ENCODE measurements at places on chromosomes 1 and 21.

DNA sequence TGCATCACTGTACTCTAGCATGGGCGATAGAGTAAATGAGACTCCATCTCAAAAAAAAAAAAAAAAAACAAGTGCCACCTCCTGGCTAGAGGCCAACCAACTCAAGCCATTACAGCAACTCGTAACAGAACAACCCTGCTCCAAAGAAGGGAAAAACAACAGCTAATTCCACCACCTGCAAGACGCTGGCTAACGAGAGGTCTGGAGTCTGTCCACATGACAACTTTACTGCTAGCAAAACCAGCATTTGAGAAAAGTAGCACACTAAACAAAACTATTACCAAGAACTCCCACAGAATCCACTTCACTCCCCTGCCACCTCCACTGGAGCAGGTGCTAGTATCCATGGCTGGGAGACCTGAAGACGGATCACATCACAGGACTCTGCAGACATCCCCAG is 24.1 kb upstream of the EGLN1 start:
- DNase-seq: no peak

- DNase-seq: no peak
Measured at GRCh38 chr1:164902491-164902890, 343.5 kb downstream of the PBX1 start.

GRCh38 chr1:98503771-98504170 is 157.8 kb upstream of the SNX7 start:
- no peak for DNase-seq

- no peak for DNase-seq
Measured at GRCh38 chr1:16983649-16984048, 3.2 kb upstream of the MFAP2 start.
